ENCODE measurements at places on chromosomes 4 and X. TPM values are rescaled to one million over a fixed set of nuclear protein-coding genes. Genes with fewer than 3 reads are reported as not detected.

- DNase-seq: no peak
Observed at GRCh38 chrX:136819031-136819703, 38.4 kb upstream of the ARHGEF6 start.

DNA sequence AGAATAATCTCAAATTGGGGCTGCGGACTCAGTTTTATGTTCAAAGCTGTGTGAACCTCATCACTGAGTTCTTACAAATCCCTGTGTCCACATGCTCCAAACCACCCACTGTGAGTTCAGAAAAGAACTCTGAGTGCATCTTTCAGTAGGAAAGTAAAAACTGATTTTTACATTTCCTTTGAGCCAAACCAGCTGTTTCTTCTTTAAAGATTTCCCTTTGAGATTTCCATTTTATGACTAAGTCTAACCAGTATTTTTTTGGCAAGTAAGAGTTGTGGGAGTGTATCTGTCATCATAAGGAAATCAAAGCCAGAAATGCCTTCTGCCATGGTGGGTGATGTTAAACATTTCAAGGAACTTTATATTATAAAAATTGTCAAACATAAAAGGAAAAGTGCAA lies 100.0 kb downstream of the TET2 start:
- no peak for DNase-seq

The PCDH10 gene
- total RNA-seq: 1.7 TPM

- DNase-seq: no peak
Observed at GRCh38 chr4:90128961-90129495, 1.8 kb downstream of the CCSER1 start.

DNA sequence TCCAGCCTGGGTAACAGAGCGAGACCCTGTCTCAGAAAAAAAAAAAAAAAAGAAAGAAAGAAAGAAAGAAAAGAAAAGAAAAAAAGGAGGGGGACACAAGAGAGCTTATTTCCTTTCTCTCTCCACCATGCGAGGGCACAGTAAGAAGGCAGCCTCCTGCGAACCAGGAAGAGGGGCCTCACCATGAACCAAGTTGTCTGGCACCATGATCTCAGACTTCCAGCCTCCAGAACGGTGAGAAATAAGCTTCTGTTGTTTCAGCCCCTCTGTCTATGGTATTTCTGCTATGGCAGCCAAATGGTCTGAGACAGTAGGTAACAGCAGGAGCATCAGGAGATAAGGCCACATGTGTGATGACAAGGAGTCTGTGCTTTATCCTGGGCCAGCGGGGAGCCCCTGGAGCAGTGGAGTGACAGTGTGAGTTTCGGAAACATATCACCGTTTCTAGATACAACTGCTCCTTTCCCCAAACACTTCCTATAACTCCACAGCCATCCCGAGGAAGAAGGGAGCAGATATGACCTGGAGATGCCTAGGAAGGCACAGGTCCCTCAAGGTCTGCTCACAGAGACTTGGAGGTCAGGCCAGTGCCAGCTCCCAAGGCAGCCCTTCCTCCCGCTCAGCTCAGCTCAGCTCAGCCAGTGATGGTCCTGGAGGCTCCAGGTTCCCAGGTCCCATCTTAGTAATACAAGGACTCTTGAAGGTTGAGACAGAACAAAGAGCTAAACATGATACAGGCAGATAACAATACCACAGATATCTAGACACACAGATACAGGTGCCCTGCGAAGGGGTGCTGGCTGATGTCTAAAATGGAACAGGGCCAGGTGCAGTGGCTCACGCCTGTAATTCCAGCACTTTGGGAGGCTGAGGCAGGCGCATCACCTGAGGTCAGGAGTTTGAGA lies 17.7 kb downstream of the JAKMIP1 start:
- no peak for DNase-seq

The TMPRSS11B gene
- not detected for total RNA-seq

DNA sequence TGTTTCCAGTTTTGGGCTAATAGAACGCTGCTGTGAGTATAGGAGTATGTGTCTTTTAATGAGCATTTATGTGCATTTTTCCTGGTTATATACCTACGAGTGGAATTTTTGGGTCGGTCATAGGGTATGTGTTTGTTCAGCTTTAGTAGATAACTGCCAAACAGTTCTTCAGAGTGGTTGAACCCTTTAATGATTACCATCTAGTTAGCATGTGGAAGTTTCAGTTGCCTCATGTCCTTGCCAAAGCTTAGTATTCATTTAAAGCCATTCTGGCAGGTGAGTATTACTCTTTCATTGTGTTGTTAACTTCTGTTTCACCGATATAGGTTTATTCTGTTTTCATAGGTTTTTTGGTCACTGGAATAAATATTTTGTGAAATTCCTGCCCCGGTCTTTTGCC lies 229.1 kb downstream of the ARHGAP10 start:
- DNase-seq: no peak

- no peak for DNase-seq
Observed at GRCh38 chrX:154040307-154040756, 20.6 kb upstream of the IRAK1 start.

DNA sequence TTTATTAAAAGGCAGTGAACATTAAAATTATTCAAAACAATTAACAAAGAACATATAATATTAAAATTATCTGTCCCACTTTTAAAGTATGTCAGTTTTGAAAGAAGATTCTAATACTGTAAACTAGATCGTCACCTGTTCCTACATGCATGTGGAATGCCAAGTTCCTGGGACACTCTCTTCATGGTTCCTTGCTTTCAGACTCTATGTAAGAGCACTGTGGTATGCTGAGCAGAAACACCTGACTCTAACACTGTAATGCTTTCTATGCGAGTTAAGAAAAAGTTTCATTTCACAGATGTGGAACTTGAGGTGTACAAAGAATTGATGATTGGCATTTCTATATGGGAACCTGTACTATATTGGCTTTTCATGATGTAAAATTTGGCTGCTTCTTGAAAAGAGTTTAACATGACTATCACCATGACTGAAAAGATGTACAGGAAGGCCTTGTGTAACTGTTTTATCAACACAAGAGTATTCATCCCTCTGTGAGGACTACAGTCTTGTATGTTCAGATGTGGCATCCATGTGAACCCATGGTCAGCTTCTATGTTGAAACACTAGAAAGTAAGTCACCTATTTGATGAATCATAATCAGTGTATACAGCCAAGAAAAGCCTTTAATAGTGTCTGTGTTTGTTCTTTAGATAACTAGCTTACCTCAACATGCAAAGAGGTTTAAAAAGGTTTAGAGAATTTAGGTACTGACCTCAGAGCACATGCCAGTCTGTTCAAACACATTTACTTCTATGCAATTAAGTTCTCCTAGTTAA lies 354.5 kb downstream of the ARHGAP24 start:
- no peak for DNase-seq

DNA sequence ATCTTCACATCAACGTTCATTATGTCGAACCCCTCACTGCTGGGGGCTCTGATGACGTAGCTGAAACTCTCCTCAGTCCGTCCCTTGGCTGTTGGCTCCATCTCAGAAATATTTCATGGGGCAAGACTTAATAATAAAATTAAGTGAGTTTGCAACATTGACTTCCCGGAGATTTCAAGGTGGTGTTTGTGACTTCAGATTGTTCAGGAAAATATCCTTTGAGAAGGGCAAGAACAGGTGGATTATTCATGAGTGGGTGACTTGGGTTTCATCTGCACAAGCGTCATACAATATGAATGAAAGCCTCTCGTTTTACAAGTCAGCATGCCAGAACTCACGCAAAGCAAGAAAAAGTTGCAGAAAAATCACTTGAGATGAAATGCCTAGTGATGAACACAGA lies at the start of gene C4orf50:
Gene C4orf50 (minus strand): TSS at position 101 of the 400 bp plus-strand sequence.
- no peak for DNase-seq

DNA sequence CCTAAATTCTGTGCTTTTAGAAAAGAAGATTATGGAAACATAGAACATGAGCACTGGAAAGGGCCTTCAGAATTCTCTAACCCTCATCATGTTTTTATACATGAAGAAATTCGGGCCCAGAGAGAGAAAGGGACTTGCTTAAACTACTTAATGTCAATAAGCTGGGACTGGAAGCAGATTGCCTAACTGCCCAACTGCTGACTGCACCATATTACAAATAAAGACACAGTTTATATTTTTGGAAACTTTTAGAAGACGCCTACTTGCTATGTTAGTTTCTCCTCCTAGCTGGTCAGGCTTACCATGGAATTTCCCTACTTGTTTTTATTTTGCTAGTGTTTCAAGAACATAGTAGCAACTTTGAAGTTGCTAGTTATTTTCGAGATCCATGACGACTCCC lies 47.1 kb downstream of the SLC9A6 start:
- DNase-seq: no peak

DNA sequence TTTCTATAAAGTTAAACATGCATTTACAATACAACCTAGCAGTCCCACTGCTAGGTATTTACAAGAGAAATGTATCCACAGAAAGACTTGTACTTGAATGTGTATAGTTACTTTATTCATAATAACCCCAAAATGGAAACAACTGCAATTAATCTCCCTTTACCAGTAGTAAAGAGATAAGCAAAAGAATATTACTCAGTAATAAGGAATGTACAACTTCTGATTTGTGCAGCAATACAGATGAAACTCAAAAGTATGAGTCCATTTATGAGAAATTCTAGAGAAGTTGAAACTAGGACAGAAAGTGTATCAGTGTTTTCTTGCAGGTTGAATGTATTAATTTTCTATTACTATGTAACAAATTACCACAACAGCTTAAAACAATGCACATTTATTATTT lies 15.2 kb downstream of the USP53 start:
- DNase-seq: no peak

- DNase-seq: no peak
Observed at GRCh38 chr4:63663870-63664269, 745.4 kb downstream of the TECRL start.

- no peak for DNase-seq
Observed at GRCh38 chr4:140330311-140330900, 43.0 kb upstream of the SCOC start.

DNA sequence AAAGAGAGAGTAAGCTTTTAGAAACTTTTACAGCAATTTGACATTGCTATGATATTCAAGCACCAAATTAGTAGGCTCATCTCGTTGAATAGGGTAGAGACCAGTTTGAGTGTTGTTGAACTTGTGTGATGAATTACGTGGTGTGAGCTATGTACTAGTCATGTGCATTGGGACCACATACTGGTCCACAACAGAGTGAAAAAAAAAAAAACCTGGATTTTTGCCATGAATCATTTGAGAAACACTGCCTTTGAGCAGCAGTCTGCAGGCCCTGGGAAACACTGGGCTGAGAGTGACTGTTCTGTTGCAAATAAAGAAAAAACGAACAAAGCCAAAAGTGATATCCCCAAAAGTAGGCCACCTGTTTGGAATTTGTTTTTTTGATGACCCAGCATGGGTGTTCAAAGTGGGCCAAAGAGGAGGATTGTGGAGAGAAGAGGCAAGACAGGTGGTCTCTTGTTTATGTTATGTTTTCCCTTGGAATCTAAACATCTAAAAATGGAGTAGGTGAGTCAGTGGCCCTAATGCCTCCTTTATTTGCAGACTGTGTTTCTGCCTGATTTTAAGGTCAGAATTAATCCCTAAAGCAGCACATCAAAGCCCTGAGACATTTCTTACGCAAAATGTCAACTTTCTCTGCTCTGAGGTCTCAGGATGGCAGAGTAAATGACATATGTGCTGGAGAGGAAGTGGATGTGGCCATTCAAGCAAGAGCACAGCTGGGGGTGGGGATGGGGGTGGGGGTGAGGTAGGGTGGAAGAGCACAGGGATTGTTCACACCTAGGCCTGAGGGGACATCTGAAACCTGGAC lies 33.5 kb downstream of the TAF7L start:
- no peak for DNase-seq

GRCh38 chr4:140047017-140047640 lies 106.9 kb downstream of the MAML3 start:
- no peak for DNase-seq

DNA sequence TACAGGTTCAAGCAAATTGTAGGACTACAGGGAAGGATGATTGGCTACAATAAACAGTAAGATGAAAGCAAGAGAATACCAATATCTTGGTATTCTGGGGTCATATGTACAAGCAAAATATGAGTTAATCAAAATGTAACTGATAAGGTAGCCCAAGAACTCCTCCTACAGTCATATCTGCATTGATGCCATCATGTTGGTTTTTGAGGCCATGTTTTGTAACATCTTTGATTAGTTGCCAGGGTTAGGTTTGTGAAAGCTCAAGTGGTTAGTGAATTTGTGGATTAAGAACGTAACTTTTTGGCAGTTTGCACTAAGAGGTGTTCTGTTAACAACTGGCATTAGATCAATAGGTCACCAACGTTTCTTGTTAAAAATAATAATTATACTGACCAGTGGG lies 59.6 kb downstream of the USP9X start:
- DNase-seq: no peak

GRCh38 chr4:103032574-103032973 lies 13.1 kb upstream of the SLC9B1 start:
- DNase-seq: no peak

The SPARCL1 gene
- not detected for total RNA-seq

The XG gene
- not detected for total RNA-seq

DNA sequence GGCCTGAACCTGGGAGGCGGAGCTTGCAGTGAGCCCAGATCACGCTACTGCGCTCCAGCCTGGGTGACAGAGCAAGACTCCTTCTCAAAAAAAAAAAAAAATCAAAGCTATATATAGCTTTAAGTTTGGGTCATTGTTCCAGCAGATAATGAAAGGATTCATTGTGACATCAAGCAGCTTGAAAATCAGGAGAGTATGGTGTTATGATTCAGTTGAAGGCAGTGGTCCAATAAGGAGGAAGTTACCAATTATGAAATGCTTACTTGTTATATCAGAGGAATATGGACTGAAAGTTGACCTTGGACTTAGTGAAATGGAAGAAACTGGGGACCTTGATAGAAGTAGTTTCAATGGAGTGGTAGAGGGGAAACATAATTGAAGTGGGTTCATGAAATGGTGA lies 140.4 kb upstream of the MAD2L1 start:
- DNase-seq: no peak

GRCh38 chr4:101864660-101865059 lies 74.1 kb downstream of the BANK1 start:
- no peak for DNase-seq

- DNase-seq: no peak
Observed at GRCh38 chr4:13527192-13527980, 16.9 kb downstream of the NKX3-2 start.

The PCDH11X gene
- total RNA-seq: 2.2 TPM

- no peak for DNase-seq
Observed at GRCh38 chr4:151251603-151252304, 25.2 kb upstream of the PRSS48 start.

- no peak for DNase-seq
Observed at GRCh38 chrX:39425124-39425806, 624.0 kb downstream of the MID1IP1 start.

- no peak for DNase-seq
Observed at GRCh38 chr4:157896726-157897125, 276.1 kb downstream of the GASK1B start.

- DNase-seq: peak; percentile 13
Observed at GRCh38 chr4:1379801-1380331, 26.4 kb downstream of the NKX1-1 start.

GRCh38 chr4:95949136-95949765 lies 109.4 kb downstream of the PDHA2 start:
- no peak for DNase-seq

DNA sequence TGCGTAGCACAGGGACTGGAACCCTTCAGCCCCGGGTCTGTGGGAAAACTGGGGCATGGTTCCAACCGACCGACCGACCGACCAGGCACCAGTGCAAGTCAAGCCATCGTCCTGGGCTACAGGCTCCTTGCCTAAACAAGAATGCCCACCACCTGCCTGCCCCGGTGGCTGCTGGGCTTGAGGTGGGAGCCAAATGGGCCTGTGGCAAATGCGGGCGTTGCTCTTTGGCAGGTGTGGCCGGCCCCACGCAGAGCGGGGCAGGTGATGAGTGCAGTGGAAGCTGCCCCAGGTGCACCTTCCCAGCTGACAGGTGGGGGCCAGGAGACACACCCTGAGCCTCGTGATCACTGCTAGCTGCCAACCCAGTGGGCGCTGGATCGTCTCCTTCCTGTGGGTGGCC lies 77.9 kb downstream of the MTMR1 start:
- no peak for DNase-seq

Data from glutamatergic neuron (in vitro differentiated cells).